Osteoblast (primary cell): ENCODE measurements at places on chromosomes 5 and 9. TPM values are rescaled to one million over a fixed set of nuclear protein-coding genes. Genes with fewer than 3 reads are reported as not detected.

DNA sequence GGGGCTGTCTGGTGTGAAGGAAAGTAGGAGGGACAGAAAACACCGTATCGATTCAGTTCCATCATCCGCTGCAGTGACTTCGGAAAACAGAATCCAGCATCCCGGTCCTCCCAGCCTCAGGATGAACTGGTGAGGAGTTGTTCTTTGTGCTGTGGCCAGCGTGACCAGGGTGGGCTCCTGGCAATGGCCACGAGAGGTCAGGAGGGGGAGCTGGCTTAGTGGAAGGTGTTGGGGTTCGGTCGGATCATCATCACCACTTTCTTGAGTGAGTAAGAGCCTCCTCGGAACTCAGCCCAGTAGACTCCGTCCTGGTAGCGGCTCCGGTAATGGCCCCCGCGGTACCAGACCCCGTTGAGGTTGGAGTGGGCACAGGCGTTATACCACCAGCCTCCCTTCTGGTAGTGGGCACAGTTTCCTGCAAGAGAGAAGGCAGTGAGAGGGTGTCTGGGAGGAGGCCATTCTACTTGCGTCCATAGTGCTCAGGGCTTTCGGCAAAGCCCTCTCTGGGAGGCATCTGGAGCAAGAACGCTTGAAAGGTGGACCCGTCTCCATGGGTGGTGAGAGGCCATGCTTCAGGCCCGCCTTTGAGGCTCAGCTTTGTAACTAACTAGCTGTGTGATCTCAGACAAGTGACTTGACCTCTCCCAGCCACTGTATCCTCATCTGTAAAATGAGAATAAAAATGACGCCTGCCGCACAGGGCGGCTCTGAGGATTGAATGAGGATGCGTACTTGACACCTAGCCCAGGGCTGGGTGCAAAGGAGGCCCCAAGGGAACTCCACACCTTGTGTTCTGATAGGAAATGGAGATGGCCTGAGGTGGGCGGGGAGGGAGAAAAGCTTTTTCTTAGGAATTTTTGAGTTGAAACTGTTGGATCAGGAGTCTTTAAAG, 33.5 kb downstream of the ANGPTL2 start:
- H3K36me3 ChIP-seq = no peaks in the 10 kb centered on the region
- no peak for DNase-seq
- no peaks in the 10 kb centered on the region for H3K4me1 ChIP-seq

DNA sequence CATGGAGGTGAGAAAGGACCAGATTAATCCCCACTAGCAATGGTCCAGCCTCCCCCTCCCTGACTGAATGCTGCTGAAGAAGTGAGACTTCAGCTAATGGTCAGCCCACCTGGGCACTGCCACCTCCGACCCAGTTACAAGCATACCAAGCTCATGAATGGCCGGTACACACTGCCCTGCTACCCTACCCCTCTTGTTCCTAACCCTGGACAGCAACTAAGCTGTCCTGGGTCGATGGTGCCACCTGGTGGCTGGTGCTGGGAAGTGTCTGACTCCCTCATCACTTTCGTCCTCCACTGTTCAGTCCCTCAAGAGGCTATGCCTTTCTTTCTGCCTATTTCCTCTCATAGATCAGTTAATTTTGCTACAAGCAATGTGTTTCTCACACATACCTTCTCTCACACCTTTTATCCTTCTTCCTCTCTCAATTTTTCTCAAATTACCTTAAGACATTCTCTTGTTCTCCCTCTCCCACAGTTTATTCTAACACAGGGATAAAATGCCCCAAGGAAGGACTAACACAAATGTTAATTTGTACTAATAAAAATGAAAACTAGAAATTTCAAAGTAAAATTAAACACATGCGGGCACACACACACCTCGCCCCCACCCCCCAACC, 42.4 kb downstream of the PAX5 start:
- H3K27ac ChIP-seq = no peak overlapping the region
- H3K4me3 ChIP-seq = no peak overlapping the region
- peaks cover 51% of the 10 kb centered on the region for H3K27me3 ChIP-seq
- no peaks in the 10 kb centered on the region for H3K36me3 ChIP-seq
- DNase-seq = peak; percentile 92

DNA sequence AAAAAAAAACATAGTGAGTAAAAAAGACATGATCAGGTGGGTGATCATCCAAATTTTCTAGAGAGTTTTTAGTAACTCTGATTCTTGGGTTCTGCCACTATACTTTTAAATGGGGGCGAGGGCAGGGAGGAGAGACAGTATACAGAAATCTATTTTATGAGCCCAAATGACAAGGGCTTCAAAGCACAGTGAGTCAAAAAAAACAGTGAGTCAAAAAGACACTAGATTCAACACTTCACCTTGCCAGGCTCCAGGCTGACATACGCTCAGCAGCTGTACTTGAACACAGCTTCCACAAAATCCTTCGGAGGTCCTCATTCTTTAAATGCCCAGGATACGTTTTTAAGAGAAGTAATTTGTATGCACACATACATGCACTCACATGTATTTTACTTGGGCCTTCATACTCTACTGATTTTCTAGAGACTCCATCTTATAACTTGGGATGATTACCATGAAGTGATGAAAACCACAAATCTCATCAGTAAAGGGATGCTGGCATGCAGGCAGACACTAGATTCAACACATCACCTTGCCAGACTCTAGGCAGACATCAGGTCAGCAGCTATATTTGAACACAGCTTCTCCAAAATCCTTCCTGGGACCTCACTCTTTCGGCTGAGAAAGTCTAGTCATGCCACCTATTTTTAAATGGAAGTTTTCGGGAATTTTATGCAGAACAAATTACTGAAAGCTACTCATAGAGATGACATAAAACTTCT, 28.8 kb downstream of the NR3C1 start:
- peaks cover 3% of the 10 kb centered on the region for H3K36me3 ChIP-seq
- H3K27ac ChIP-seq = no peak overlapping the region
- no peak overlapping the region for H3K4me3 ChIP-seq
- peaks cover 18% of the 10 kb centered on the region for H3K4me1 ChIP-seq
- no peak for DNase-seq
- no peaks in the 10 kb centered on the region for H3K27me3 ChIP-seq

DNA sequence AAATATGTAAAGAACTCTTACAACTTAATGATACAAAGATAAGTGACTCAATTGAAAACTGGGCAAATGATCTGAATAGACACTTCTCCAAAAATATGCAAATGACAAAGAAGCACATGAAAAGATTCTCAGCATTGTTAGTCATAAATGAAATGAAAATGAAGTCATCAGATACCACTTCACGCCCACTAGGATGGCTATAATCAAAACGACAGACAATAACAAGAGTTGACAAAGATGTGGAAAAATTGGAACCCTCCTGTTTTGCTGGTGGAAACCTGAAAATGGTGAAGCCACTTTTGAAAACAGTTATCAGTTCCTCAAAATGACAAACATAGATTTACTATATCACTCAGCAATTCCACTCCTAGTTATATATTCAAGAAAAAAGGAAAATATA, 7.9 kb upstream of the SYK start:
- H3K4me3 ChIP-seq = no peak overlapping the region
- H3K36me3 ChIP-seq = no peaks in the 10 kb centered on the region

GRCh38 chr5:32029261-32029660, 144.9 kb downstream of the GOLPH3 start:
- DNase-seq = no peak
- H3K4me3 ChIP-seq = no peak overlapping the region
- H3K4me1 ChIP-seq = peaks cover 49% of the 10 kb centered on the region
- no peaks in the 10 kb centered on the region for H3K36me3 ChIP-seq
- H3K27ac ChIP-seq = peak overlapping the region; percentile 69

DNA sequence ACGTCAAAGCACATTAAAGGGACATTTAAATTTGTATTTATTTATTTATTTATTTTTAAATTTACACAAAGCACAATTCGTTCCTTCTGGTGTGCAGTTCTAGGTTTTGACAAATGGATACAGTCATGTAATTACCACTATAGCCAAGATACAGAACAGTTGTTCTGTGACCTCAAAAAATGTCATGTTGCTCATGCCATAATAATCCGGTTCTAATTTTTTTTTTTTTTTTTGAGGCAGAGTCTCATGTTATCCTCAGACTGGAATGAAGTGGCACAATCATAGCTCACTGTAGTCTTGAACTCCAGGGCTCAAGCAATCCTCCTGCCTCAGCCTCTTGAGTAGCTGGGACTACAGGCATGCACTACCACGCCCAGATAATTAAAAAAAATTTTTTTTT, 7.8 kb downstream of the IGFBPL1 start:
- H3K27me3 ChIP-seq = peaks cover 53% of the 10 kb centered on the region
- no peaks in the 10 kb centered on the region for H3K36me3 ChIP-seq

DNA sequence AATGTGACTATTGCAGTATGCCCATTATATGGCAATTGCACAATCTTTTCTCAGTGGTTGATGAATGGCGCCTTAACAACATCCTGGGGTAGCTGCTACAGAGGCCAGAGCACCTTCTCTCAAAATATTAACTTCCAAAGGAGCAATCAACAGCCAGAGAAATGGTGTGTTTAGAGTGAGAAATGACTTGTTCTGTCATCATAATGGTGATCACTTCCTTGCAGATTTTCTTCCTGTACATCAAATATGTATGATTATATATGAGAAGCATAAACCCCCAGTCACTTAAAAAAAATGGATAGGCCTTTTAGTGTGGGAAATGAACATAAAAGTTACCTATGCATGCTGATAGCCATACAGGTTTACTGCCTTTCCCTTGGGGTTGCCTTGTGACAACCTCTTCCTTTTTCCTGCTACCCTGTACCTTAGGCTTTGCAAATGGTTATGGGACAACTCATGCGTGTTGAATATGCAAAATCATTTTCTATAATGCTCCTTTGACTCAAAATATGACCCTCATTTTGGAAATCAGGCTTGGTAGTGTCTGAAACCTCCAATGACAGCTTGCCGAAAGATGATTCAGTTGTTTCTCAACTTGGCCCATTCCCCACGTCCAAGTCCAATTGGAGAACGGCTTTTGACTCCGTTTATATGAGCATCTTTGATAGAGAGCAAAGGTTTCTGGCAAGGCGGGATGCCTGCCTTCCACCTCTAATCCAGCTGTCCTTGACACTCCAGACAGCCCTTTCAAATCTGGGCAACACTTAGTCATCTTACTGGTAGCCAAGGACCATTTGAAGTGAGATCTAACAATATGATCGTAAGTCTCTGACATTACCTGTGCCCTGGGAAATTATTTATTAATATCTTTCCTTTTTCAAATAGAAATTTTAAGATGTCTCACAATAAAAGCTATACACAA, 69.3 kb downstream of the SLC1A1 start:
- no peaks in the 10 kb centered on the region for H3K27me3 ChIP-seq
- no peak overlapping the region for H3K4me3 ChIP-seq
- peaks cover 9% of the 10 kb centered on the region for H3K4me1 ChIP-seq
- no peaks in the 10 kb centered on the region for H3K36me3 ChIP-seq
- H3K27ac ChIP-seq = no peak overlapping the region

The PDE6A gene
- total RNA-seq = under 0.01 TPM in 2 replicates

The ADGRV1 gene
- total RNA-seq = under 0.01 TPM in 1 of 2 replicates, not detected in the other

GRCh38 chr5:122138356-122138755, 9.0 kb downstream of the ZNF474 start:
- H3K27me3 ChIP-seq = no peaks in the 10 kb centered on the region
- peaks cover 21% of the 10 kb centered on the region for H3K4me1 ChIP-seq
- H3K4me3 ChIP-seq = no peak overlapping the region
- H3K27ac ChIP-seq = no peak overlapping the region
- H3K36me3 ChIP-seq = no peaks in the 10 kb centered on the region
- no peak for DNase-seq

The GDF9 gene
- total RNA-seq = 0.29 and 0.36 TPM in 2 replicates

DNA sequence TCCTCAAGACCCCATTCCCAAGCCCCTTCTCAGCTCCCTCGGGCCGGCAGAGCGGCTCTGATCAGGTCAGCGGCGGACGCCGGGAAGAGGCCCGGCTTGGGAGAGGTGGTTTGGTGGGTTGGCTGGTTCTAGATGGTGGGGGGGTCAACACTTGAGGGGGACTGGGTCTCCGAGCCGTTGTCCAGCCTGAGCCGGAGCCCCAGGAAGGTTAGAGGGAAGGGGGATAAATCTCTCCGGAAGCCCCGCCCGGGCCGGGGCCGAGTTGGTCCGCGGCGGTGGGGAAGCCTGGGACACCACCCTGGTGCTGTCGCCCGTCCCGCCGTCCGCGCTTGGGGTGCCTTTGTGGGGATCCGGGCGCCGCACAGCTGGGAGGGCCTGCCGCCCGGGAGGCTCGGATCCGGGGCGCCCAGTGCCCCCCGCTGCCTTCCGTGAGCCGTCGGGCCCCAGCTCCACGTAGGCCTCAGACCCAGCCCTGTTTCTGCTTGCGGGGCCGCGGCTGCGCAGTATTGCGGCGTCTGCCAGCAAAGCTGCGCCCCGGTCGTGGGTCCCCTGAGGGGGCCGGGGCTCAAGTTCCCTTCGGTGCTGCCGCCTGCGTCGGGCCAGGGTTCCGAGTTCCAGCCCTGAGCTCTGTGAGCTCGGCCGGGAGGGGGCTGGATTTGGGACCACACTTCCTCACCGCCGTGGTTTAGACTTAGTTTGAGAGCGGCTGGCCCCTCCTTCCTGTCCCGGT, 542 bp upstream of the TRIM52 start:
- peak overlapping the region; percentile 97 for H3K27ac ChIP-seq
- peaks cover 2% of the 10 kb centered on the region for H3K36me3 ChIP-seq
- peak; percentile 94 for DNase-seq
- H3K27me3 ChIP-seq = no peaks in the 10 kb centered on the region
- H3K4me1 ChIP-seq = peaks cover 20% of the 10 kb centered on the region
- peak overlapping the region; percentile 98 for H3K4me3 ChIP-seq

The TNC gene
- total RNA-seq = 611 and 664 TPM in 2 replicates

The IL5 gene
- total RNA-seq = not detected in 2 replicates

The PRSS3 gene
- 2.2 and 3.5 TPM in 2 replicates for total RNA-seq

The RASGEF1C gene
- under 0.01 TPM in 1 of 2 replicates, not detected in the other for total RNA-seq

The HK3 gene
- total RNA-seq = under 0.01 and 1.8 TPM in 2 replicates

GRCh38 chr9:109068764-109069163, 51.0 kb downstream of the TMEM245 start:
- no peaks in the 10 kb centered on the region for H3K27me3 ChIP-seq
- H3K36me3 ChIP-seq = peaks cover 44% of the 10 kb centered on the region
- H3K4me1 ChIP-seq = peaks cover 17% of the 10 kb centered on the region
- no peak overlapping the region for H3K4me3 ChIP-seq

The C5orf58 gene
- not detected in 2 replicates for total RNA-seq

- H3K27me3 ChIP-seq = peaks cover 10% of the 10 kb centered on the region
- no peak overlapping the region for H3K27ac ChIP-seq
- no peak overlapping the region for H3K4me3 ChIP-seq
These were observed 6.2 kb downstream of the SLC6A18 start for GRCh38 chr5:1231354-1231905.

GRCh38 chr5:125044491-125045282, 298.2 kb upstream of the ZNF608 start:
- no peak overlapping the region for H3K4me3 ChIP-seq
- H3K36me3 ChIP-seq = no peaks in the 10 kb centered on the region
- H3K4me1 ChIP-seq = peaks cover 24% of the 10 kb centered on the region
- H3K27me3 ChIP-seq = no peaks in the 10 kb centered on the region
- DNase-seq = no peak
